ENCODE measurements at places on chromosomes 2 and 18.
A peak's percentile ranks its signal among the peaks of the same experiment; 100 is the strongest.

DNA sequence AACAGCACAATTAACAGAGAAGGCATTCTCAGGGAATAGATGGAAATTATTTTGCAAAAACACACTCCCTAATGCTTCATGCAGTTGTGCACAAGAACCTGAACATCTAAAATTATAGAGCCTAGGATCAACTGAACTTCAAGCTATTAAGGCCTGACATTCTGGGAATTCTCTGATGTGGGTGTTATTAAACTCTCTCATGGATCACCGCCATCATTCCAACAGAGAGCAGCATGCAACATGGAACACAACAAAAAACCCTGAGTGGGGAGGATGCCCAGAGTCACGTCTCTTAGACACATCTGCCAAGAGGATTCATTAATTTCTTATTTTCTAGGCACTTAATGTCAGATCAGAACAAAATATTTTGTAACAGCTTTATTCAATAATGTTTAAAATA lies 543.8 kb downstream of the ERBB4 start:
- DNase-seq: no peak

DNA sequence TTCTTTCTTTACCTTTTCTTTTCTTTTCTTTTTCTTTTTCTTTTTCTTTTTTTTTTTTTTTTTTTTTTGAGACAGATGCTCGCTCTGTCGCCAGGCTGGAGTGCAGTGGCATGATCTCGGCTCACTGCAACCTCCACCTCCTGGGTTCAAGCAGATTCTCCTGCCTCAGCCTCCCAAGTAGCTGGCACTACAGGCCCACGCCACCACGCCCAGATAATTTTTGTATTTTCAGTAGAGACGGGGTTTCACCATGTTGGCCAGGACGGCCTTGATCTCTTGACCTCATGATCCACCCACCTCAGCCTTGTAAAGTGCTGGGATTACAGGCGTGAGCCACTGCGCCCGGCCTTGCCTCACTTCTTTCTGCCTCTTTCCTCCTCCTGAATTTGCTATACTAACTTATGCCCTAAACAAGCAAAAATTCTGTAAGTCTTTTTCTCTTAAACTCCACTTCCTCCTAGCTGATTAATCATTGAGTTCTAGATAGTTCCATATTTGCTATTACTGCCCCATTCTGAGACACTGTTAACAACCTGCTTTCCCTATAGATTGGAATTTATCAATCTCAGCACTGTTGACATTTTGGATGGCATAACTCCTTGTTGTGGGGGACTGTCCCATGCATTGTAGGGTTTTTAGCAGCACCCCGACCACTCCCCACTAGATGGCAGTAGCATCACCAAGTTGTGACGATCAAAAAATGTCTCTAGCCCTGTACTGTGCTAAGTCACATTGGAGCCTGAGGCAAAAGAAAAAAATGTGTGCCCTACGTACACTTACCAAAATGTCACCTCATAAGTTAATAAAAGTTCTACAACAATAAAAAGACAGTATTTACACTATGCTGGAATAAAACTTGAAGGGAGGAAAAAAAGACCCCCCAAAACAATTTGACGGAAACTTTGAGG lies 16.4 kb upstream of the THADA start:
- peak; percentile 51 for DNase-seq

DNA sequence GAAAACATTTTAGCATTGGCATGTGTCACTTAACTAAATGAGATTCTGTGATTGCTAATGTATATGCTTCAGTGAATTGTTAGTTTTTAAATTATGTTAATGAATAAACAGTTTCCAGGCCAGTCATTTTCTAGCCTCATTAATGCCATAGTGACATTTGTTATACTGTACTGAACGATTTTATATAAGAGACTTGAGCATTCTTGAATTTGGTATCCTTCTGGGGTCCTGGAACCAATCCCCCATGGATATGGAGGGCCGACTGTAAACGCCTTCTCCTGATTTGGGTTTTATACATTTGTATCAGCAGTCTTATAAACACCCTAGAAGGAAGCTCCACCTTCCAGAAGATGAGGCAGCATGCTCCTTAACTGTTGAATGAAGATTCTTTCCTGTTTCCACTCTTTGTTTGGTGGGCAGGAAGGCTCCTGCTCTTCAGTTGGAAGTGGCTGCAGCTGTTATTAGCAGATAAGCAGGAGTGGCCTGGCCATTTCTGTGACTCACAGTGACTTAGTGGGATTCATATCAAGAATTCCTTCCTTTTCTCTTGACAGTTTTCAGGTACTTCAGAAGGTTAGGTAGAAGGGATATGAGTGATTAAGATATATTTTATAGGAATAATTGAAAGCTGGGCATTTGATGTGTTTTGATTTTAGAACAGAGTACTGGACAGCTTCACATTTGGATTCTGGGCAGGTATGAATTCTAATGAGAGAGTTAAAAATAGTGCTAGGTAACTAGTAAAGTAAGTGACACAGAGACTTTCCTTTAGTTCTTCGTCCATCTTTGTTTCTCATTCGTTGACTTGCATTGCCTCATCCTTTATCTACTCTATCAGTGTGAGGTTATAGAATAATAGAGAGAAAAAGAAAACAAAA lies 124.9 kb downstream of the PLCL1 start:
- no peak for DNase-seq

- no peak for DNase-seq
Measured at GRCh38 chr2:32009516-32010256, 1.1 kb downstream of the MEMO1 start.

DNA sequence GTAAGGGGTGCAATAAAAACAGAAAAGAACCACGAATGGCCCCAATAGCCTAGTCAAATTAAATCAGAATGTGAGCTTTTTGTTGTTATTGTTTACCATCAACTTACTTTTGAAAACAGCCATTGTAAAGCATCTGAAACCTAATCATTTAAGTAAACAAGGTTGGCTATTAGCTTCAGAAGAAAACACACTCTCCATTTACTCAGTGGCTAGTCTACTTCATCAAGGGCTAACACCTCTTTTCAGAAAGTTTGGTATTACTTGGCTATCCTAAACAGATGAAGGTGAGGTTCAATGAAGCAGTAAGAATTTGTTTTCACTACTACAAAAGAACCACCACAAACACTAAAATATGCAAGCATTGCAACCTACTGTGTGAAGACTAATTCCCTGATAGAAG lies 398.0 kb downstream of the CDH2 start:
- no peak for DNase-seq

DNA sequence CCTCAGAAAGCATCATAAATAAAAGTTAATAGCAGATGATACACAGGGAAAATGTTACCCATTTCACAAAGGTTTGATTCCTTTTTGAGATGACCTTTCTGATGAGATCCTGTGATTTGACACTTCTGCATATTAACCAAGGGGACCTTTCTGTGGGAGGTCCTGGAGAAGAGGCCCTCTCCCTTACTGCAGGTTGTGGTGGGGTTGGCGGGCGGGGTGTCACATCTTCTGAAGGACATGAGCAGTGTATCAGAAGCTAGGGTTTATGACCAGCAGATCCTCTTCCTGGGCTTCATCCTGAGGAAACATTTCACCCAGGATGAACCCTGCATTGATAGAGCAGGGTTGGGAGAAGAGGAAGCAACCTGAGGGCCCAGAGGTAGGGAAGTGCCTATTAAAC lies 37.2 kb upstream of the SCLY start:
- no peak for DNase-seq

GRCh38 chr2:202064881-202065230 lies 8.2 kb upstream of the KIAA2012 start:
- no peak for DNase-seq

GRCh38 chr2:207123335-207123744 lies 42.4 kb downstream of the KLF7 start:
- DNase-seq: peak; percentile 15

DNA sequence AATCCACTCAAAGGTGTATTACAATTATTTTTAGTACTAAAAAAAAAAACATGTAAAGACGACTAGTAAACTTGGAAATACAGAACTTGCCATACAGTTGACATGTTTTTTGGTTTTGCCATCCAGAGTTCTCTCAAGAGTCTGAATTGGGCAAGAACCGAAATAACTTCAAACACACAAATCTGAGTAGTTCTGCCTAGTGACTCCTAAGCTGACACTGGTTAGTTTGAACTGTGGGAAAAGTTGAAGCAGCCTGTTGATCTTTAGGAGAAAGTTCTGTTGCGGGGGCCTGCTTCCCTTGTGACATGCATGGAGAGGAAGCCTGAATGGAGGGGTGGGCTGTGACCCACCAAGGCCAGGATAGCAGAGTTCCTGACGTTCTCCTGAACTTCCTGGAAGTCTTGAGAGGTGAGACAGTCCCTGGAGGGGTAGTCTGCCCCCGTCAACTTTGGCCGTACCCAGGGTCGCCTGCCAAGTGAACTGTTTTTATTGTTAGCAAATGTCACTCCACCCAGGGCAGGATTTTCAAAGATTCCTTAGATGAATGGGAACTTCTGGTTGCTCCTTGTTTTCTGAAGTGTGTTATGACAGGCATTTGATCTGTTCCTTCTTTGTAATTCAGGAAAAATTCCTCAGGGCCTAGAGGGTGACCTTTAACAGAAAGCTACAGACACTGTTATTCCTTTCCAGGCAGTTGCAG lies 85.6 kb upstream of the SPTBN1 start:
- DNase-seq: no peak

DNA sequence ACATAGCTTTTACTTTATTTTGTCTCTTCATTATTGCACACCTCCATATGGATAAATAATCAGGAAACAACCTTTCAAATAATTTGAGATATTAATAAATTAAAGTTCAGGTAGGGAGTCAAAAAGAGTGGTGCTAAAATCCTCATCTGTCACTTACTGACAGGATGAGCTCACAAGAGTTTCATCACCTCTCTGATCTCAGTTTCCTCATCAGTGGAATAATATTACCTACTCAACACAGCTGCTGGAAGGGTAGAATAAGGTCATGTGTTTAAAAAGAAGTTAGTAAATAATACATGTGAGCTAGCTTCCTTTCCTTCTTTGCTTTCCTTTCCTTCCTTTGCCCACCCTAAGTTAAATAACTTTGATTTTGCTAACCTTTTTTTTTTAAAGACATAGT lies 61.9 kb downstream of the RDH14 start:
- no peak for DNase-seq

- DNase-seq: no peak
Measured at GRCh38 chr2:85191157-85191556, 58.0 kb downstream of the TCF7L1 start.
